Activated T-cell treated with anti-CD3 and anti-CD28 coated beads, Interleukin-2, amount 50 U/mL, for 72 hours (primary cell): ENCODE measurements at places on chromosomes 7 and 10.

DNA sequence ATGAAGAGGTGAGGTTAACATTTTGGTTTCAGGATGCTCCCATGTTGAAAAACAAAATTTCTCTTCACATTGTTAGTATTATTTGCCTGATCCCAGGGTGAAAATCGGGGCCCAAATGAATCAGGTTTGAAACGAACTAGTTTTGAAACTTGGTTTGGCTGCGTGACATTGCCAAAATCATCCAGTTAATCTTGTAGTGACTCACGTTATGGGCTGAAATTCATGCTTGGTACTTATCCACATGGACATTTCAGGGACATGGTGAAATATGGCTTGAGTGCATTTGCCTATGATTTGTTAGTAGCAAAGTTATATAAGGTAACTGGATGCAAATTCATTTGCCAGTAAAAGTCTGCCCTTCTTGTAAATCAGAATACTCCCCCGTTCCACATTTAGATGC, 97.3 kb downstream of the CFAP58 start:
- no peak for DNase-seq

DNA sequence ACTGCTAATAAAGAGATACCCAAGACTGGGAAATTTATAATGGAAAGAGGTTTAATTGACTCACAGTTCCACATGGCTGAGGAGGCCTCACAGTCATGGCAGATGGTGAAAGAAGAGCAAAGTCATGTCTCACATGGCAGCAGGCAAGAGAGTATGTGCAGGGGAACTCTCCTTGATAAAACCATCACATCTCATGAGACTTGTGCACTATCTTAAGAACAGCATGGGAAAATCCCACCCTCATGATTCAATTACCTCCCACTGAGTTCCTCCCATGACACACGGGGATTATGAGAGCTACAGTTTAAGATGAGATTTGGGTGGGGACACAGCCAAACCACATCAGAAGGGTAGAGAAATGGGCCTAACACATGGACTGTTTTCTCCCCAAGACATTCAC, 156.3 kb downstream of the CCDC71L start:
- no peak for DNase-seq

DNA sequence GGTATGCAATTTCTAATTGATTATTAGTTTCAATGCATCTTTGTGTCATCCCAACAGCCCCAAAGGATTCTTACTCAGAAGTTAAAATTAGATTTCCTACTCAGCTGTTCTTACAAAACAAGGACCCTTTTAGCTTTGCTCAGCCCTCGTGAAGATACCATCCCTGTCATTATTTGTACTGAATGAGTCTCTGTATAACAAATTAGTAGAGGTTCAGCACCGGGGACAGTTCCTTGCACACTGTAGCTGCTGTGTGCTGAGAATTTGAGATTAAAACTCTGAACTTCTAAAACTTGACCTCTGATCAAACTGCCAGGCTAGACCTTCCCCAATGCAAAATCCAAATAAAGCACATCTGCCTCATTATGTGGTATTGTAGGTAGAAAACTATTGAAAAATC, 299.1 kb downstream of the LHFPL3 start:
- DNase-seq = no peak

DNA sequence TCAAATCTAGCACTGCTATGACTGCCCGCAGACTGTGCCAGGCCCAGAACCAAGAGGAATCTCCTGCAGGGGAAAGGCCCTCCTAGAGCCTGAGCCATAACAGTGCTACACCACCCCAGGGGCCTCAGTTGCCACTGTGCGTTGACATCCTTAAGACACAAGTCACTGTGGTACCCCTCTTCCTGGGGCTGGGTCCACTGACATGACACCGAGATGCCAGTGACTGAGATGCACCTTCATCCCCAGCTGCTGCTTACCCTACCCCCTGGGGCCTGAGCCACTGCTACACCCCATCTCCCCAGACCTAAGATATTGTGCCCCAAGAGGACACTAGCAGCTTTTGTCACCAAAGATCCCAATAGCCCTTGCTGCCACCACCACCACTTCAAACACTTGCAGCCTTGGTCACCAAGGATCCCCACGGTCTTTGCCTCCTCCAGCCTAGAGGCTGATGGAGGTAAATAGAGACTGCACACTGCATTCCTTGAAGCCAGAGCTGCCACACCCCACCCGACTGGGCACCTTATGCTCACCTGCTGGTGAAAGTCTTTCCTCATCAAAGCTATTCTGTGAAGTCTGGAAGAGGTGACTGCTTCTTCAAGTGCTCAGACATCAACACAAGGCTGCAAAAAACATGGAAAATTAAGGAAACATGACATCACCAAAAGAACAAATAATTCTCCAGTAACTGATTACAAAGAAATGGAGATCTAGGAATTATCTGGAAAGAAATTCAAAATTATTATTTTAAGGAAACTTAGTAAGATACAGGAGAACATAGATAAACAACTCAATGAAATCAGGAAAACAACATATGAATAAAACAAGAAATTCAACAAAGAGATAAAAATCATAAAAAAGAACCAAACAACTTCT, 40.4 kb upstream of the SHH start:
- no peak for DNase-seq

GRCh38 chr10:11191678-11192077, 174.0 kb downstream of the CELF2 start:
- DNase-seq = no peak

- no peak for DNase-seq
These were observed 22.8 kb downstream of the UNC5B start for GRCh38 chr10:71234970-71235685.

DNA sequence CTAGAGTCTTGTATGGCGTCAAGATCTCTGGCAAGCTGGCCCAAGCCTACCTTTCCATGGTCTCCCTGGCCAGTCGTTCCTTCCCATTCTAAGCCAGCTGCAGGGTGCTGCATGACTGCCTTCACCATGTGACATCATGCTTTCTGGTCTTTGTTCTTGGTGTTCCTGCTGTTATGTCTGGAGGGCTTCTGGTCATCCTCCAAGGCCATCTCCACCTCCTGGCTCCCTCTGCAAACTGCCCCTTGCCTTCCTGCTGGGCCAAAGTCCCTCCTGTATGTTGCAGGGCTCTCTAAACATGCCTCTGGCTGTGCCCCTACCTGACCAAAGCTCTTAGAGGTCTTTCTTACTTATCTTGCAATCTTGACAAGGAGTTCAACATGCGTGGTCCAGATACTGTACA, 44.4 kb upstream of the SHH start:
- no peak for DNase-seq

- no peak for DNase-seq
These were observed 78.7 kb upstream of the MKLN1 start for GRCh38 chr7:131249003-131249402.

DNA sequence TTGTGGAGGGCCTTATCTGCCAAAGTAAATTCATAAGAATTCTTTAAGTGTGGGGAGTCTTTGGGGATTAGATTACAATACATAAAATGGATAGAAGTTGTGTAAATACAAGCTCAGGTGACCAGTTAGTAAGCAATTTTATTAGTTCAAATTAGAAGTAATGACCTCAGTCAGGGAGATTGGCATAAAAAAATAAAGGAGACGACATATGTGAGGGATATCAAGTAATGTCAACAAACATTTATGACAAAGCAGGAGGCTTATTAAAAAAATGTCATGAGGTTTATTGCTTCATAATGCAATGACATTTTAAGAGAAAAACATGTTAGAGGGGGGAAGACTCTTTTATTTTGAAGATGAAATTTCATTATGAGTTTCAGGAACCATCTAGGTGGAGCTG, 1137.0 kb upstream of the PHF14 start:
- no peak for DNase-seq

GRCh38 chr7:87877366-87878040, 1.2 kb downstream of the DBF4 start:
- no peak for DNase-seq

GRCh38 chr10:113780681-113781250, 29.3 kb downstream of the PLEKHS1 start:
- no peak for DNase-seq

- DNase-seq = no peak
These were observed 26.5 kb upstream of the TRIL start for GRCh38 chr7:28984631-28985030.

DNA sequence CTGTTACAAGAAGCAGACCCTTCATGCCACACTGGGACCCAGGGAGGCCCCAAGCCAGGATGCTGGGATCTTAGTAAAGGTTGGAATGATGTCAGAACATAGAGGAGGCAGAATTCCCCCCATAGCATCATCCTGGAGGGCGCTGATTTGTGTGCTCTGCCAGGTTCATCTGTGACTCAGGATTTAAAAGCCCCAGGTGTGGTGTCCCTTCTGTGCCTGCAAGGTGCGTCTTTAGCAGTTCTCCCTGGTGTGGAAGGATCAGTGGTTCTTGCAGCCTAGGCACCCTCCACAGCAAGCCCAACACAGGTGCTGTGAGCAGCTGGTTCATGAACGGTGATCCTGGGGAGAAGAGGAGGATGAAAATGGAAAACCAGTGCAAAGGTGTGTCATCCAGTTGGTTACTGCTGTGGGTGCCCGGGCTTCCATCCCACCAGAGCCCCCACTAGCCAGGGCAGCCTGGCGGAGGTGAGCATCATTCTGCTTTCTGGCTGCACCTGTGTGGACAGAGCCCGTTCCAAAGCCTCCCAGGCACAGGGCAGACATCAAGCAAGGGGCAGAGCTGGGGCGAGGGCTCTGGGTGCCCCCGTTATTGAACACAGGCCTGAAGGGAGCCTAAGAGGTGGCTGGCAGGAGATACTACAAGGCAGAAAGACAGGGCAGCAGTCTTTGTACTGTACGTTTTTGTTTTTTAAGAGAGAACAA, 49.5 kb downstream of the IKZF1 start:
- no peak for DNase-seq

GRCh38 chr7:91596287-91596686, 284.2 kb downstream of the MTERF1 start:
- no peak for DNase-seq
